ENCODE measurements at places on chromosomes 7 and 10.
A peak's percentile ranks its signal among the peaks of the same experiment; 100 is the strongest.

DNA sequence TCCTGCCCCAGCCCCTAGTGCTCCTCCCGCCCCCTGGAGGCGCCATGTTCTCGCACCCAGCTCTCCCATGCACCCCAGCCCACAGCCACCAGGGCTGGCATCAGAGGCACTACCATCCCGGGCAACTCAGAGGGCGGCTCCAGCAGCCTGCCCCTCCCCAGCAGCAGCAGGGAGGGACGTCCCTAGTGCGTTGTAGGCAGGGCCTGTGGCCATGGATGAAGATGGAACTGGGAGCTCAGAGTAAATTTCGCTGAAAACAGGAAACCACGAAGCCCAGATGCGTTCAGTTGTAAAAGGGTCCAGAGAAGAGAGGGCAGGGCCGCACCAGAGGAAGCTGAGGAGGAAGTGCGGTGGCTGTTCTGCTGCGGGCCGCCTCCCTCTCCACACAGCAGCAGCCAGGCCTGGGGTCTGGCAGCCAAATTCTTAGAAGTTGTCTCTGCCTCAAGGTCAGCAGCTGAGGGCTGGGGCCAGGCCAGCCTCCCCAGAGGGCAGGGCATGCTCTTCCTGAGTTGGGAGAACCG, 24.6 kb downstream of the VSIR start:
- DNase-seq, result no peak

- no peak for DNase-seq
Observed at GRCh38 chr10:9096288-9096687, 1041.8 kb downstream of the GATA3 start.

- no peak for DNase-seq
Observed at GRCh38 chr10:3470191-3470590, 297.6 kb upstream of the PITRM1 start.

DNA sequence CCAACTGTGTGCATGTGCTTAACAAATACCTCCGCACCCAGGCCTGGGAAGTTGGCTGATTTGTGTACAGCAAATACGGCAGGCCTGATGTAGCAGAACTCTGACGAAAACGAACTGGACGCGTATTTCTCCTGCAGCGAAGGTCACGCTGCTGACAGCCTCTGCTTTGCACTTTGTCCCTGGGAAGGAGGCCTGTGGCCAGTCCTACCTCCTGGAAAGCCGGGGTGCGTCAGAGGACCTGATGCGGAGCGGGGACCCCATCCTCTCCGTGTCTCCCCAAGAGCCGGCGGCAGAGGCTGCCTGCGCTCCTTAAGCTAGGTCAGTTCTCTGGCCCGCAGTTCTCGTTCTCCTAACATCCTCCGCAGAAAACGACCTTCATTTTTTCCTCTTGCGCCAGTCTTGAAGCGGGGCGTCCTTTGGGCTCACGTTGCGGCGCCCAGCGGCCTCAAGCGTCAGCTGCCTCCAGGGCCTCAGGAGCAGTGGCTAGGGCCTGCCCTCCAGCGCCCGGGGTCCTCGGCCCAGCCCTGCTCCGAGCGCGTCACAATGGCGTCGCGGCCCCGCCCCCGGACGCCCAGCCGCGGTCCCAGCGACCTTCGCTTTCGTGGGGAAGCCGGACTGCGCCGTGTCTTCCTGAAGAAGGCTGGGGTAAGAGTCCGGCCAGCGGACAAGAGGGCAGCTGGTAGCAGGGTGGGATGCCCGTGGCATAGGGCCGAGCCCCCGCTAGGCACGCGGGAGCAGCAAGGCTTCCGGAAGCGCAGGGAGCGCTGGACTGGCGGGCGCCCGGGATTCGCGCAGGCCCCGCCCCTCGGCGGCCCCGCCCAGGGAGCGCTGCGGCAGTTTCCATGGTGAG, at the start of gene ZNF487:
Gene ZNF487, plus strand, starts transcription at position 821 of the 850 bp plus-strand sequence. CDS start 38,703 bp downstream, outside the sequence.
- peak; percentile 80 for DNase-seq

- DNase-seq, result no peak
Observed at GRCh38 chr10:90583416-90583815, 274.4 kb downstream of the HTR7 start.

DNA sequence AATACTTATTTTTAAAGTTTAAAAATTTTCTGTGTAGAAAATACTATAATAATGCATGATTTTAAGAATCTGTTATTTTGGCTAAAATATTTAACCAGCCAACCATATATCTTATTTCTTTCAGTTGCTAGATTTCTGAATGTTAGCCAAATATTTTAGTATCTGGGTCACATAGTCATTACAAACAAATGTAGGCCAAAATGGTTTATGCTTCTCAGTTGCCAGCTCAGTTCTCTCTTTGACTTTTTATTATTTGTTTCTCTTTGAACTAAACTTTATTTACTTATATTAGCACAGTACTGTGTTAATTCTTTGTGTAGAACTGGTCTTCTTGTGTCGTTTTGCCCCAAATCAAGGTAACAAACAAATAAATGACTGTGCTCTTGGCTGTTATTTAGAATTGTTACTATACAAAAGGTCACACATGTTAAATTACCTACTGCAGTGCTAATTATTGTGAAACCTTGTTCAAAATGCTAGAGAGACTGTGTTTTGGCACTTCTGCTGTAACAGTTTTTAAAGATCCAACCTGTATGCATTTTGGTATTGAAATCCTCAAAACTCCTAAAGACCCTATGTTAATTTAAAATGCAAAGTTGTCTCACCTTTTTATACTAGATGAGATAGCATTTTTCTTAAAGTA, 39.8 kb downstream of the ZEB1 start:
- DNase-seq, result no peak

DNA sequence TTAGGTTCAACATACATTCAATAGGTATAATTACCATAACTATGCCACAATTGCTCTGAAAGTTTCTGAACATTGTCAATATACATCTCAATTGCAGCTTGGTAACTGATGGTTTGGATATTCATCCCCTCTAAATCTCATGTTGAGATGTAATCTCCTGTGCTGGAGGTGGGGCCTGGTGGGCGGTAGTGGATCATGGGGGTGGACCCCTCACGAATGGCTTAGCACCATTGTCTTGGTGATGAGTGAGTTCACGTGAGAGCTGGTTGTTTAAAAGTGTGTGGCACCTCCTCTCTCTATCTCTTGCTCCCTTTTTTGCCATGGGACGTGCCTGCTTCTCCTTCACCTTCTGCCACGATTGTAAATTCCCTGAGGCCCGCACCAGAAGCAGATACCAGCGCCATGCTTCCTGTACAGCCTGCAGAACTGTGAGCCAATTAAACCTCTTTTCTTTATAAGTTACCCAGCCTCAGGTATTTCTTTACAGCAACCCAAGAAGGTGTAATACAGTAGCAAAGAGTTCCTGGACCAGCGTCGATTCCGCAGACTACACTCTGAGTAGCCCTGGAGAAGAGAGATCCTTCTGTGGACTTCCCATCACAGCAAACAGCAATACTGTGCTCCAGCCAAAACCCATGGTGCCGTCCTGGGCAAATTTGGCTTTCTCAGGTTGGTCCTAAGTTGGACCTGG, 83.8 kb upstream of the GRB10 start:
- no peak for DNase-seq

Measured in GM18507 (cell line).